Dermis microvascular lymphatic vessel endothelial cell (primary cell): ENCODE measurements at places on chromosomes 4 and X. TPM values are rescaled to one million over a fixed set of nuclear protein-coding genes. Genes with fewer than 3 reads are reported as not detected.

Gene MFAP3L
- total RNA-seq = 2.4 and 15.2 TPM in 2 replicates

DNA sequence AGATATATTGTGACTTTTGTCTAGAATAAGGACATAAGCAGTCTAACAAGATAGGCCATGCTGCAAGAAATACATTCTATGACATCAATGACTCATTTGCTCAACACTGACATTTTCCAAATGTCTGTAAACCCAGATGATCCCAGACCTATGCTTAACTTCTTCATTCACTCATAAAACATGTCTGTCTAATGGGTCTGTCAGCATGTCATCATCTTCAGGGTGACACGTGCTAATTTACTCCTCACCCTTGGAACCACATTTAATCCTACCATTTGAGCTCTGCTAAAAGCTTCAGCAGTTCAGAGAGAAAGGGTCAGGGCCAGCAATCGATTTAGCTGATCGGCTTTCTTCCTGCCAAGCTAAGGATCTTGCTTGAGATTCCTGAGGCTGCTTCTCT is 109.4 kb upstream of the MAP3K15 start:
- DNase-seq = no peak

- no peak for DNase-seq
These were observed 560.5 kb downstream of the MID1IP1 start for GRCh38 chrX:39361736-39362135.

Gene MAGEE2
- total RNA-seq = not detected in 2 replicates
